ENCODE measurements at places on chromosomes 1 and 21. TPM values are rescaled to one million over a fixed set of nuclear protein-coding genes. Genes with fewer than 3 reads are reported as not detected.

- DNase-seq, result peak; percentile 73
These were observed 27.4 kb downstream of the C1orf116 start for GRCh38 chr1:207004931-207005830.

DNA sequence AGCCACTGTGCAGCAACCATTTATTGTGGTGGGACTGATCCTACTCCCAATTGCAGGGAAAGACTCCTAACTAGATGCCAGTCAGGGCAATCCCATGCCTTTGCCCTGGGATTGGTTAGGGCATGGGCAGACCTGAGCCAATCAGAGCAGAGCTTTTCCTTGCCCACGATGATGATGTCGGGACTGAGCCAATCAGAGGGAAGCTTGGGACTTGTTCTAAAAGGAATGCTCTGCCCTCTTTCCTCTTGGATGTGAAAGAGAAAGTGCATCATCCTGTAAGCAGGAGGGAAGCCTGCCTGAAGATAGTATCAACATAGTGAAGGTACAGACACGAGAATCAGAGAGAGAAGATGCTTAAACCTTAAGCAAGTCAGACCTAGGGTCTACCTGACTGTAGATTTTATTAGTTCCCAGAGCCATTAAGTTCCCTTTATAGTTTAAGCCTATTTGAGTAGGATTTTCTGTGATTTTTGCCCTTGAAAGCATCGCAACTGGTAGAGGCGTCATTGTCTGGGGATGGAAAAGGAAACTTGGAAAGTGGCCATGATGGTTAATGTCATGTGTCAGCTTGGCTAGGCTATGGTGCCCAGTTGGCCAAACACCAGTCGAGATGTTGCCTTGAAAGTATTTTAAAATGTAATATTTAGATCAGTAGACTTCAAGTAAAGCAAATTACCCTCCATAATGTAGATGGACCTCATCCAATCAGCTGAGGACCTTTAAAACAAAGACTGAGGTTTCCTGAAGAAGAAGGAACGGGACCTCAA lies 19.9 kb downstream of the IRF2BP2 start:
- peak; percentile 87 for DNase-seq

- DNase-seq, result peak; percentile 29
These were observed 672.8 kb downstream of the LMO4 start for GRCh38 chr1:88001460-88001859.

DNA sequence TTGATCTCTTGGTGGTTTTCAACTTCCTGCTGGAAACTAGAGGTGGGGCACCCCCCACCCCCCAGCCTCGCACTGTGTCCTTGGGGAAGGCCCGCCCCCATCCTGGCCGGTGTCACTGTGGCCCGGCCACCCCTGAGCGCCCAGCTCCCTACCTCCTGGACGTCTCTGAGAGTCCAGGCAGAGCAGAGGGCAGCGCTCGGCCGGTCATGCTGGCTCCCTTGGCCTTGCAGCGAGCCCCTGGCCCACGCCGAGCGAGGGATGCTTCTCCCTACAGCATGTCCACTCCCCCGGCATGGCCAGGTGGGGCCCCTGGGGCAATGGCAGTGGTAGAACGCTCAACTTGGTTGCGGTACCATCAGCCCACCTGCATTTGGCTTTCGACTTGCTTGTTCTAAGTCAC lies 28.7 kb upstream of the TRAPPC10 start:
- no peak for DNase-seq

- DNase-seq, result no peak
These were observed 16.5 kb downstream of the DR1 start for GRCh38 chr1:93362237-93362636.

GRCh38 chr1:206921772-206922265 lies at the start of gene FCMR:
FCMR (minus strand) TSS chr1:206921941; CDS start chr1:206921854, 87 bp downstream.
- no peak for DNase-seq

- no peak for DNase-seq
These were observed 50.1 kb upstream of the ECE1 start for GRCh38 chr1:21340230-21340945.

DNA sequence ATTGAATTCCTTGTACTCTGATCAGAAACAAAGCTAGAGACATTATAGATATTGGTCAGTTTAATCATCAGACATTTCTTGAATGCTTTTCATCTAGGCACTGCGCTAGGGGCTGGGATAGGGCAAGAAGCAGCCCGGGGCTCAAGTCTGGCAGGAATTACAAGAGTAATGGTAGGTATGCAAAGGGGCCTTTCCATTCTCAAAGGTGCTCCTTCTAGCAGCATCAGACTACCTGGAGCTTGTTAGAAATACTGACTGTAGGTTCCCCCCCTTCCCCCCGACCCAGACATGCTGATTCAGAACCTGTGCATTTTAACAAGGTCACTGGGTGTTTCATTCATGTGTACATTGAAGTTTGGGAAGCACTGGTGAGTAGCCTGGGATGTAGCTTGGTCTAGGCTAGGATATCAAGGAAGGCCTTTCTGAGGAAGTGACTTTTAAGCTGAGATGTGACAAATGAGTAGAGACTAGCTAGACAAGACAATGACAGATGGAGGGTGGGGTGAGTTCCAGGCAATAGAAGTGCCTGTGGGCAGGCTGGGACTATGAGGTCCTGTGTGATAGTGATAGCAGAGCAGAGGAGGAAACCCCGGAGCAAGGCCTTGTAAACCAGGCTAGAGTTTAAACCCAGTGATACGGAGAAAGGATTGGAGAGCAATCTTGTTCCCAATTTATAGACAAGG lies 26.3 kb downstream of the NFASC start:
- no peak for DNase-seq

DNA sequence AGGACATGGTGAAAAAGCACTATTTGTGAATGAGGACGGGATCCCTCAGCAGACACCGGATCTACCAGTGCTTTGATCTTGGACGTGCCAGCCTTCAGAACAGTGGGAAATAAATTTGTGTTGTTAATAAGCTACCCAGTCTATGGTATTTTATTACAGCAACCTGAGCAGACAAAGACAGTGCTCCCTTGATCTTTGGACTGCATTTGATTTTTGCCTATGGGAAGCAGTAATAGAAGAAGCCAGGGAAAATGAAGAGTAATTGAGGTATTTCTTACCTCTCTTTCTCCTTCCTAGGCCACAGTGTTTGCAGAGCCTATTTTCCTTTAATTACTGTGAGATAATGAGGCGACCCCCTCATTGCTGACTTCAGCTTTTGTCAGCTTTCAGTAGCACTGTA lies 87.9 kb downstream of the PDE4B start:
- DNase-seq, result no peak

- no peak for DNase-seq
These were observed 2.1 kb downstream of the ADGRL2 start for GRCh38 chr1:81802707-81803430.

DNA sequence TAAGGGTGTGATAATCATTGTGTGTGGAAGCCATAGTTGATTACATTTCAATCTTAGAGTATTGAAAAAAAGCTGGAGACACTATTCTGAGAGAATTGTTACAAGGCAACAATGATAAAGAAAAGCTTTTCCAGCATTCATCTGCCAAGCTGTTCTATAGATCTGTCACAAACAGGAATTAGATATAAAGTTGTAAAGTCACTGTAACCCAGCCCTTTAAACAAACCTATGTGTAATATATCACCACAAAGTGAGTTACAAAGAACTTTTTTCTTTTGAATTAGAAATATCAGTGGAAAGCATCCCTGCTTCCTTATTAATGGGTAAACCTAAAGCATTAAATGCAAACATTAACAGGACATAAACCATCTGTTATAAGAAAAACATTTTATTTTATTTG lies 55.4 kb downstream of the RPAP2 start:
- no peak for DNase-seq

GRCh38 chr1:21814241-21814918 lies 2.3 kb downstream of the LDLRAD2 start:
- DNase-seq, result no peak

The DENND1B gene
- total RNA-seq, result 6.7 TPM

The AIRE gene
- 0.10 TPM for total RNA-seq

The FMO4 gene
- total RNA-seq, result 3.1 TPM

The UBXN11 gene
- 5.7 TPM for total RNA-seq

The LRRC71 gene
- not detected for total RNA-seq

All from RPMI7951 (cell line).